ENCODE measurements at places on chromosomes 1 and 21.

DNA sequence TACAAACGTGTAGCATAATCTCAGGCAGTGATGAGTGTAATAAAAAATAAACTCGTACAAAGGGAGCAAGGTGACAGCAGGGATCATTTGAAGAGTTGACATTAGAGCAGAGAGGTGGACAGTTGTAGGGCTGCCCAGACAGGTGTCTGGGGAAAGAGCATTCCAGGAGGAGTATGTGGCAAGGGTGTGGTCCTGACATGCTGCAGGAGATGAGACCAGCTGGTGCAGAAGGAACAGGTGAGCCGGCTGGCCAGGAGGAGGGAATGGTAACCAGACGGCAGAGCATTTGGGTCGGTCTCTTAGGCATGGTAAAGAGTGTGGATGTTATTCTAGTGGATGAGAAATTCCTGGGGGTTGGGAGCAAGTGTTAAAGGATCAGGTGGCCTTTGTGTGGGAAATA is 306.3 kb downstream of the LMX1A start:
- no peak for DNase-seq

DNA sequence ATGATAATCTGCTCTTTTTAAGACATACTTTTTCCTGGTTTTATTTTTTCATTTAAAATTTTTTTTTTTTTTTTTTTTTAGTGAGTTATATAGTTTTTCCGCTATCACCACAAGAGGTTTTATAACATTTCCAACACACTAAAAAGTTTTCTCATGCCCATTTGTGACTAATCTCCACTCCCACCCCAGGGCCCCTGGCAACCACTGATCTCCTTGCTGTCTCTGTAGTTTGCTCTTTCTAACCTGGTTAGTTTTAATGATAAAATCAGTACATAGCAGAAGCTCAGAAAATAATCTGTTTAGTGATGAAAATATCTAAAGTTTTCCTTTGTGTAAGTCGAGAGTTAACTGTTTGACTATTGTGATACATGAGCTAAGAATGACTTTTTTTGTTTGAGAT is 41.8 kb downstream of the IARS2 start:
- no peak for DNase-seq

DNA sequence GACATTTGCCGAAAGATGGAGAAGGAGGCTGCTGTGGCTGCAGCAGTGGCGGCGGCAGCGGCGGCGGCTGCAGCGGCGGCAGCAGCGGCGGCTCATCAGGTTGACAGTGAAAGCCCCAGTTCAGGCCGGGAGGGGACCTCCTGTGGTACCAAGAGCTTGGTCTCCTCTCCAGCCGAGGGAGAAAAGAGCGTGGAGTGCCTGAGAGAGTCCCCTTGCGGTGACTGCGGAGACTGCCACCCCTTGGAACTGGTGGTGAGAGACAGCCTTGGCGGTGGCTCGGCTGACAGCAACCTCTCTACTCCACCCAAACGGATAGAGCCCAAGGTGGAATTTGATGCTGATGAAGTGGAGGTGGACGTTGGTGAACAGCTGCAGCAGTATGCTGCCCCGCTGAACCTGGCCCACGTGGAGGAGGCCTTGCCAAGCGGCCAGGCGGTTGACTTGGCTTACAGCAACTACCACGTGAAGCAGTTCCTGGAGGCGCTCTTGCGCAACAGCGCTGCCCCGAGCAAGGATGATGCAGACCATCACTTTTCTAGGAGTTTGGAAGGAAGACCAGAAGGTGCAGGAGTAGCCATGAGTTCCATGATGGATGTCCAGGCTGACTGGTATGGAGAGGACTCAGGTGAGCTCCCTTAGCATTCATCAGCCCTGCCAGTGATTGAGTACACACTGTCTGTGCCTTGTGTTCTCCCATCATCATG is 6.3 kb downstream of the ZBTB8B start:
- DNase-seq = no peak

GRCh38 chr1:48469616-48470480 is 2.2 kb downstream of the SPATA6 start:
- no peak for DNase-seq

DNA sequence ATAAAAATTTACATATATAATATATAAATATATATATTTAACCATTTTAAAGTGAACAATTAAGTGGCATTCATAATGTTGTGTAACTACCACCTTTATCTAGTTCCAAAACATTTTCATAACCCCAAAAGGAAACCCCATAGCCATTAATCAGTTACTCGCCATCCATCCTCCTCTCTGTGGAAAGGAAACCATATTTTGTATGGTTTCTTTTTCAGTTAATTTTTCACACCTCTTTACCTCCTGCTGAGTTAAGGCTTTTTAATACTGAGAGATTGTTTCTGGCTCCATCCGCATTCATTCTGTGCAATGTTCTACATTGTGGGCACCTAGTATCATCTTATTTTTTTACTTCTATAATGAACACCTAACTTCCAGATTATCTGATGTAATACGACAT is 512.1 kb downstream of the LMO4 start:
- DNase-seq = no peak

DNA sequence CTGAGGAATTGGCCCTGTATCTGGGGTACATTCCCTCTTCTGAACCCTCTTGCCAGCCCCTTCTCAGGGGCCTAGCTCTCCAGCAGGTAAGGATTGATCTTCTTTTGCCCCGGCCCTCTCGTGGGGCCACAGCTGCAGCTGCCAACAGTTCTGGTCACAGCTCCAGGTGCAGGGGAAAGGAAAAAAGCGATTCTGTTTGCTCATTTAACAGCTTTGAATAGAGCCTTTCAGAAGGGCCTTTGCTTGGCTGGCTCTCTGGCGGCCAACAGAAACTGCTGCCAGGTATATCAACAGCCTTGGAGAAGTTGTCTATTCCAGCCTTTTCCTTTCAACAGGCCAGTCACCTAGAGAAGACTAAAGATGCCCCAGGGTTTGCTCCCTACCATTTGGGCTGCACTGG is 16.1 kb upstream of the FMOD start:
- DNase-seq = no peak

GRCh38 chr1:111062081-111062480 is 77.8 kb downstream of the DRAM2 start:
- no peak for DNase-seq

DNA sequence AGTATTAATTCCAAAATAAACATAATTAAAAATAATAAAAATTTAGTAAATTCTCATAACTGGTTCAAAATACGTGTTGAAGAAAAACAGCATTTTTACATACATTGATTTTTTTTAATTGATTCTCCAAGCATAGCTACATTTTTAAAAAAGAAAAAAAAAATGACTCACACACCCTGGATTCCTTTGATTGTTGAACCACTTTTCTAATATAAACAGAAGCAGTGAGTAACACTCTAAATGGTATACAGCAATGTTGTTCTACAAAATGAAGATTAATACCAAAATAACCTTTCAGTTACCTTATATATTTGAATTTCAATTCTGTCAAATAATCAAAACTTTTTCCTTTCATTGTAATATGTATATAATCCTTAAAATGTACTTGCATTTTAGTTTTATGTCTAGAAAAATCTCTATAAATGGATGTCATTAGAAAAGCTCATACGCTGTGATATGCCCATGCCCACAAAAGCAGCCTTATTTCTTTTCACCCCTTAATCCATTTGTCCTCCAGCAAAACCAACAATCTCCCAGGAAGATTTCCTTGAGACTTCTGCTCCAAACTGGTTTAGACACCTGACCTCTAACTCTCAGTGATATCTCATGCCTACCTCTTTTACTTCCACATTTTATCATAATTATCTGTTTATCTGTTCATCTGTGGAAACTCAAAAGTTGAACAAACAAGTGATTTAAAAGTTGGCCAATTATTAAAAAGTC is 246.4 kb upstream of the NR5A2 start:
- DNase-seq = no peak

GRCh38 chr21:42289926-42290325 is 25.3 kb downstream of the TFF3 start:
- DNase-seq = no peak

DNA sequence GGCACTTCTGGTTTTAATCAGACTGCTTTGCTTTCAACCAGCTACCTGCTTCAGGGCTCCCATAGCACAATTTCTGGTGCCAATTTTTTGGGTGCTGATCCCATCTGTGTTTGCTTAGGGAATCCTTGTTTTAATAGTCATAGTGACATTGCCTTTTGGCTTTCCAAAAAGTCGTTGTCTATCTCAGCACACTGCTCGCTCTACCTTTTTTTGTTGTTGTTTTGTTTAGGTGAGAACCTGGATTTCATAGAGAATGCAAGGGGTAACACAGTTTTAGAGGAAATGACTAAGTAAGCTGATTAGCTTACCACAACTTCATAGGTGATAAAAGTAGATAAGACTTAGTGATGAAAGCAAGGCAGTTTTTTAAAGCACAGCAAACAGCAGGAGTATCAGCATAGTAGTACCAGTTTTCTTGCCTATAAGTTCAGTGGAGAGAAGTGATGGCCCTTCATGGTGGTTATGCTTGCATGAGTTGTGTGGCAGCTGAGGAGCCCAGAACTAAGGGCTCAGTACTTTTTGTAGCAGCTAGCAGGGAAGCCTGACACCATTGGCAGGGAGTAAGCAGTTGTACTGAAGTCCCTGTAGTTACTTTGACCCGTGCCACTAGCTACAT is 31.3 kb downstream of the NEK7 start:
- no peak for DNase-seq

DNA sequence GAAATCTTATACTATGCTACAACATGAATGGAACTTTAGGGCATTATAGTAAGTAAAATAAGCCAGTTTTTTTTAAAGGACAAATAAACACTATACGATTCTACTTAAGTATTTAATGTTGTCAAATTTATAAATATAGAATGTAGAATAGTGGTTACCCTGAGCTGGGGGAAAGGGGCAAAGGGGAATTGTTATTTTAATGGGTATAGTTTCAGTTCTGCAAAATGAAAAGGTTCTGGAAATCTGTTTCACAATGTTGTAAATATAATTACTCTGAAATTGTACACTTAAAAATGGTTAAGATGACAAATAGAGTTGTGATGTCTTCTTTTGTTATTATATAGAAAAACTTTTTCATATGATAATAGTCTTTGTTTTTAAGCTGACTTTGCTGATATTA is 366.3 kb downstream of the MRPL39 start:
- DNase-seq = no peak

GRCh38 chr1:165773324-165773965 is 4.8 kb upstream of the TMCO1 start:
- DNase-seq = no peak

DNA sequence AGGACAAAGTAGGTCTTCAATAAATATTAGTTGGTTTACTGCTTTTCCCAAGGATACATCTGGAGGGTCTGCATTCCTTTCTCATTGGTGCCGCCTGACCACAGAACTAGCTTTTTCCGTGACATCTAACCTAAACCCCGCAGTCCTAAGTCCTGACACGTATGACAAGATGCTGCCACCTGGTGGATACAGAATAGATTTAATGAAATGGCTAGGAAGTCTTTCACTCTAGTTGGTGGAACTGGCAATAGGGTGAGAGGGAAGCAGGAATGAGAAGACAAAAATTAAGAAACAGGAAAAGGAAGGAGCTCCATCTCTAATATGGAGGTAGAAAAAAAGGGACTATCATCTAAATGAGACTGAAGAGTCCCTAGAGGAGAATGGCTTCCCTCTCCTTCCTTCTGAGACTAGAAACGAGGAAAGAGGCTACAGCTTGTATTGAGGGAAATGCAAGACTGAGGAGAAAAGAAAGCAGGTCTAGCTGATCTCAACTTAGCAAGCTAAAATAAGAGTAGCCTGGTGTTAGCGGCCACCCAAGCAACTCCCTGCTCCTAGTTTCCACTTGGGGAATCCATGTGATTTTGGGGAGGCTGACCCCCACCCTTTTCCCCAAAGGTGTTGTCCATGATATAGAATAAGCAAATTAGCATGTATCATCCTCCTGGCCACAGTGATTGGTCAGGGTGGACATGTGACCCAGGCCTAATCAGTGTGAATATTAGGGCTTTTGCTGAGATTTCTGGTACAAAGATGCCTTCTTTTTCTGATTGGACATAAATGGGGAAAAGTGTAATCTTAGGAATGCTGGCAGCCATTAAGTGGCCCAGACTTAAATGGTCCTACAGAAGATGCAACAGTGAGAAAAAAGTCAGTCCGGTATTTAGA is 5.9 kb downstream of the RFX5 start:
- no peak for DNase-seq

DNA sequence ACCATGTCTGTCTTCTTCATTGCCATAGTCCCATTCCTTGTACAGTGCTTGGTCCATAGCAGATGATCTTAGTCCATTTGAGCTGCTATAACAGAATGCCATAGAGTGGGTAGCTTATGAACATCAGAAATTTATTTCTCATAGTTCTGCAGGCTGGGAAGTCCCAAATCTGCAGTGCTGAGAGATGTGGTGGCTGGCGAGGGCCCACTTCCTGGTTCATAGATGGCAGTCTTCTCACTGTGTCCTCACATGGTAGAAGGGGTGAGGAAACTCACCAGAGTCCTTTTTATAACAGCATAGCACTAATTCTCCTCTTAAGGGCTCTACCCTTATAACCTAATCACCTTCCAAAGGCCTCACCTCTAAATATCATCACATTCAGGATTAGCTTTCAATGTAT is 23.1 kb upstream of the RAP1A start:
- no peak for DNase-seq

DNA sequence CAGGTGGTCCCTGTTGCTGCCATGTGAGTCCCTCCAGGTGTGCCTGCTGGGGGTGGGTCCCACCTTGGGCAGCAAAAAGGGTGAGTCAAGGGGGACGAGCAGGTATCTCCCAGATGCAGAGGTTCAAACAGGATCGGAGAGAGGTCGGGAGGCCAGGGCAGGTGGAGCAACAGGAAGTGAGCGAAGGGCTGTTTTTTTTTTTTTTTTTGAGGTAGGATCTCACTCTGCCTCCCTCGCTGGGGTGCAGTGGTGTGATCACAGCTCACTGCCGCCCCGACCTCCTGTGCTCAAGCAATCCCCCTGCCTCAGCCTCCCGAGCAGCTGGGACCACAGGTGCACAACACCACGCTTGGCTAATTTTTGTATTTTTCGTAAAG is 39.4 kb downstream of the SLC2A7 start:
- no peak for DNase-seq

- no peak for DNase-seq
Measured at GRCh38 chr1:233015965-233016364, 65.6 kb downstream of the NTPCR start.

DNA sequence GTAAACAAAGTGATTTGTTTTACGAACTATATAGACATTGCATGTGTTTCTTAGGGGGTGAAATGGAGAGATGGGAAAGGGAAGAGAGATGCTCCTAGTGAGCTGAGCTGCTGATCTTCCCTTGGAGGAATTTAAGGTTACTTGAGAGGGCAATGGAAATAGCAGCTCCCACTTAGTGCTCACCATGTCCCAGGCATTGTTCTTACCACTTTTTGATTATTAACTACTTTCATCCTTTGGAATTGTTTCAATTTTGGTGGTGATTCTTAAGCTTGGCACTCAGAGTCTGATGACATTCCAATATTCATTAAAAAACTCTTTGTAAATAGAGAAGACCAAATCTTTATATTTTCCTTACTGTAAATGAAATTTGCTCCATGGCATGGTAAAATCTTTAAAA is 124.9 kb downstream of the ITSN1 start:
- no peak for DNase-seq

- no peak for DNase-seq
Measured at GRCh38 chr1:20484519-20485462, 1.2 kb downstream of the CAMK2N1 start.

GRCh38 chr1:230254265-230254664 is 171.9 kb downstream of the PGBD5 start:
- DNase-seq = no peak
